Osteocyte (in vitro differentiated cells): ENCODE measurements at places on chromosomes 7 and 10. TPM values are rescaled to one million over a fixed set of nuclear protein-coding genes. Genes with fewer than 3 reads are reported as not detected.
A peak's percentile ranks its signal among the peaks of the same experiment; 100 is the strongest.

Gene IL2RA
- not detected in 2 replicates for total RNA-seq

Gene CACNB2
- total RNA-seq, result 0.43 TPM in 1 of 2 replicates, not detected in the other

Gene PPP1R9A
- 3.4 and 4.4 TPM in 2 replicates for total RNA-seq

Gene SAMD8
- 25.9 and 26.4 TPM in 2 replicates for total RNA-seq

Gene SEMA4G
- 6.3 and 7.1 TPM in 2 replicates for total RNA-seq

Gene IKZF5
- 10.5 and 16.0 TPM in 2 replicates for total RNA-seq

Gene ZNF239
- total RNA-seq, result 3.7 and 4.5 TPM in 2 replicates

Gene RP9
- total RNA-seq, result 17.9 and 18.9 TPM in 2 replicates

Gene MSRB2
- 11.8 and 15.5 TPM in 2 replicates for total RNA-seq

Gene SPACDR
- 0.46 TPM in 1 of 2 replicates, not detected in the other for total RNA-seq

Gene TACR2
- total RNA-seq, result not detected in 2 replicates

Gene DNTT
- total RNA-seq, result not detected in 2 replicates

- H3K36me3 ChIP-seq, result no peaks in the 10 kb centered on the region
- H3K4me3 ChIP-seq, result no peak overlapping the region
- no peak for DNase-seq
Observed at GRCh38 chr7:28750981-28751380, 207.1 kb downstream of the TRIL start.

GRCh38 chr7:138773176-138773575 is 24.6 kb upstream of the TMEM213 start:
- H3K27me3 ChIP-seq, result peaks cover 14% of the 10 kb centered on the region
- no peak overlapping the region for H3K27ac ChIP-seq
- no peak overlapping the region for H3K4me3 ChIP-seq
- H3K36me3 ChIP-seq, result no peaks in the 10 kb centered on the region

DNA sequence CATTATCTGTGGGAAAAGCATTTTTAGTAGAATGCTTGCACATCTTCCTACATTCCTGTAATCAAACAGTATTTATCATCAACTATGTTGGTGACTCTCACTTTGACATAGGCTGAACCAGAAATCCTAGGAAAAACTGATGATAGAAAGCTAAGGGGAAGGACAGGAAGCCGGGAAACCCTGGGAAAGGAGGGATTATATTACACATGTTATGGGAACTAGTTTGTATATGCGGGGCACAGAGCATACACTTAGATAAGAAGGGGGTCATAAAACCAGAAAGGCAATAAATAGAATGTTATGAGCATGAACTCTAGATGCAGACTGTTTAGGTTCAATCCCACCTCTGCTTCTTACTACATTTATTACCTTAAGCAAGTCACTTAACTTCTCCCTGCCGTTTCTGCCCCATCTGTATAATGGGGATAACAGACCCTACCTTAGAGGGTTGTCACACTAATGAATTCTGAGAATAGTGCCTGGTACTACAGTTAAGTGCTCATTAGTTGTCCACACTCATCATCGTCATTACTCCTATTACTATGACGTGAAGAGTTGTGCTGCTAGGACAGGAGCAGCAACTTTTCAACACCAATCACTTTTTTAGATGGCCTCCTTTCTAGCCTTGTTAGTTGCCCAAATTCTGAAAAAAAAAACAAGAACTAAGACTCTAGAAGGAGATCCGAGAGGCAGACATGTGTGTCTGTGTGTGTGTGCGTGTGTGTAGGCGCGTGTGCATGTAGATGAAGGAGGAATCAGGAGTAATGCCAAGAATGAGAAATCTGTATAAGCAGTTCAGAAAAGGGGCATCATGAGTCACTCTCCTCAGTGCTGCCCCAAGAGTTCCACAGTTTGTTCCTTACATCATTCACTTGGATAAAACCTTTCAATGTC is 52.2 kb downstream of the KMT2C start:
- no peaks in the 10 kb centered on the region for H3K36me3 ChIP-seq
- H3K27me3 ChIP-seq, result no peaks in the 10 kb centered on the region
- H3K4me1 ChIP-seq, result peaks cover 13% of the 10 kb centered on the region
- no peak overlapping the region for H3K4me3 ChIP-seq
- no peak for DNase-seq
- H3K27ac ChIP-seq, result no peak overlapping the region

GRCh38 chr7:30160329-30160728 is 25.5 kb downstream of the MTURN start:
- no peak for DNase-seq
- no peak overlapping the region for H3K27ac ChIP-seq
- no peaks in the 10 kb centered on the region for H3K27me3 ChIP-seq
- H3K36me3 ChIP-seq, result peaks cover 11% of the 10 kb centered on the region

- no peaks in the 10 kb centered on the region for H3K27me3 ChIP-seq
- H3K36me3 ChIP-seq, result no peaks in the 10 kb centered on the region
- peak overlapping the region; percentile 48 for H3K4me3 ChIP-seq
- H3K27ac ChIP-seq, result peak overlapping the region; percentile 67
- DNase-seq, result no peak
Observed at GRCh38 chr7:93914581-93915066, 6.9 kb upstream of the GNG11 start.

DNA sequence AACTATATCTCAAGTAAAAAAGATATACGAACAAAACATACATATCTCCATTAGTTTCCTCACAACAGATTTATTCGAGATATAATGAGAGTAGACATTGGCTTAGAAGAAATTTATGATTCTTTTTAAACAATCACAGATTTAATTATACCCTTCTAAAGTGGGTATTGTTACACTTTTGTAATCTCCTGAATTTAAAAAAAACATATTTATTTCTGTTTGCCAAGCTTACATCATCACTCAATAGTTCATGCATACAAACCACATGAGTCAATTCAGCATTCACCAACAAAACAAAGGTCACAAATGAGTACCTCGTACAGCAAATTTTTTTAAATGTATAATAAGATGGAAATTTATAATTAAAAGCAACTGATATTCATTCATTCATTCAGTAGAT is 17.6 kb downstream of the LRRN3 start:
- H3K4me1 ChIP-seq, result peaks cover 17% of the 10 kb centered on the region
- no peaks in the 10 kb centered on the region for H3K36me3 ChIP-seq
- H3K4me3 ChIP-seq, result no peak overlapping the region
- H3K27ac ChIP-seq, result no peak overlapping the region
- DNase-seq, result no peak

DNA sequence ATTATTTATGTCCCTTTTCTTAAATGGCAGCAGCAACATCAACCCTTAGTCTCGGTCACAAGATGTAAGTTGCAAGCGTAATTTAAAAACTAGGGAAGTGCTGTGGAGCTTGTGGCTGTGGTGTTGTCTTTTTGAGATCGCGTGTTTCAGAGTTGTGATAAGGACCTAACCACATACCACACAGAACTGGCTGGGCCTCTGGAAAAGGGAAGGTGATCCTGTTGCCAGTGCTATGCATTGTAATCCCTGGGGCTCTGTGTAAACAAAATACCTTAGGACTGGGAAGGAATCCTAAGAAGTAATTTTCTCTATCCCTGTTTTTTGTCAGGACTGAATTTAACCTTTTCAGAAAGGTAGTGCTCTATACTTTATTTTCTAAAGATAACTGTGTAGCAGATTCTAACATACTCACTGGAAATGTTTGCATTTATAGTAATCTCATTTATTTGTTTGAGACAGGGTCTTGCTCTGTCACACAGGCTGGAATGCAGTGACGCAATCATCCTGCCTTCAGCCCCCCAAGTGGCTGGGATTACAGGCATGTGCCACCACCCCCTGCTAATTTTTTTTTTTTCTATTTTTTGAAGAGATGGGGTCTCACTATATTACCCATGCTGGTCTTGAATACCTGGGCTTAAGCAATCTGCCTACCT is 60.4 kb downstream of the INPP5F start:
- DNase-seq, result no peak
- no peaks in the 10 kb centered on the region for H3K27me3 ChIP-seq
- H3K4me3 ChIP-seq, result no peak overlapping the region
- peaks cover 15% of the 10 kb centered on the region for H3K4me1 ChIP-seq
- H3K27ac ChIP-seq, result no peak overlapping the region
- peaks cover 4% of the 10 kb centered on the region for H3K36me3 ChIP-seq

DNA sequence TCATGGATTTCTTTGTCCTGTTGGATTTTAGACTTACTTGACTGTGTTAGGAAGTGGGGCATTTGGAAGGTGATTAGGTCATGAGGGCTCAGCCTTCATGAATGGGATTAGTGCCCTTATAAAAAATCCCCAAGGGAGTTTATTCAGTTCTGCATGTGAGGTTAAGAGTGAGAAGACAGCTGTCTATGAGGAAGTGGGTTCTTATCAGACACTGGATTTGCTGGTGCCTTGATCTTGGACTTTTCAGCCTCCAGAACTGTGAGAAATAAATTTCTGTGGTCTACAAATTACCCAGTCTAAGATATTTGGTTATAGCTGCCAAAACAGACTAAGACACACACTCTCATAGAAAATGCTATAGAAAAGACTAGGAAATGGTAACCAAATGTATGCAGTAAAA is 724.7 kb upstream of the FZD8 start:
- no peak overlapping the region for H3K4me3 ChIP-seq
- no peak overlapping the region for H3K27ac ChIP-seq
- H3K4me1 ChIP-seq, result no peaks in the 10 kb centered on the region
- DNase-seq, result no peak

- no peak overlapping the region for H3K4me3 ChIP-seq
- H3K36me3 ChIP-seq, result no peaks in the 10 kb centered on the region
Observed at GRCh38 chr10:129085811-129086210, 381.2 kb upstream of the MGMT start.

- peaks cover 5% of the 10 kb centered on the region for H3K27me3 ChIP-seq
- H3K36me3 ChIP-seq, result no peaks in the 10 kb centered on the region
- H3K4me3 ChIP-seq, result no peak overlapping the region
- H3K4me1 ChIP-seq, result no peaks in the 10 kb centered on the region
Observed at GRCh38 chr10:12432402-12433189, 83.2 kb downstream of the CAMK1D start.

GRCh38 chr10:19825700-19826099 is 9.5 kb downstream of the PLXDC2 start:
- no peak for DNase-seq
- H3K36me3 ChIP-seq, result peaks cover 13% of the 10 kb centered on the region
- no peak overlapping the region for H3K4me3 ChIP-seq
- no peaks in the 10 kb centered on the region for H3K4me1 ChIP-seq
- no peak overlapping the region for H3K27ac ChIP-seq

GRCh38 chr7:102444961-102445673 is 11.7 kb downstream of the ORAI2 start:
- H3K27ac ChIP-seq, result no peak overlapping the region
- H3K36me3 ChIP-seq, result peaks cover 16% of the 10 kb centered on the region
- peaks cover 5% of the 10 kb centered on the region for H3K4me1 ChIP-seq
- H3K27me3 ChIP-seq, result no peaks in the 10 kb centered on the region

DNA sequence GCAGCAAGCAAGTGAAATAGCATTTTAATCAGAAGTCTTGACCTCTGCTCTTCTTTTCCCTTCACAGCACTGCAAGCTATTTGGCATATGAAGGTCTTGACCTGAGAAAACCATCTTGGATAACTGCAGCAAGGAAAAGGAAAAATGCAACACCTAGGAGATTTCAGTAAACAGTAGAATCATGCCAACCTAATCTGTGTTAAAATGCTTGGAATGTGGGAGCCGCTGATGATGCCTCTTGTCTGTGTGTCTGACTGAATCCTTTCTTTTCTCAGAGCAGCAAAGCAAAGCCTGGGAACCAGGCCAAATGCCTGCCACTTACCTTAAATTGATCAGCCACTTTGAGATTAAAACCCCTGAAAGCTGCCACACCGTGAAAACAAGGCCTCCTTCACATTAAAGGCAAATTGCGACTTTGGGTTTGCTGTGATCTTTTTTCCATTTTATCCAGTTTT is 80.4 kb upstream of the CDK6 start:
- no peak for DNase-seq
- no peaks in the 10 kb centered on the region for H3K27me3 ChIP-seq
- H3K4me3 ChIP-seq, result no peak overlapping the region
- peak overlapping the region; percentile 21 for H3K27ac ChIP-seq
- peaks cover 4% of the 10 kb centered on the region for H3K36me3 ChIP-seq

DNA sequence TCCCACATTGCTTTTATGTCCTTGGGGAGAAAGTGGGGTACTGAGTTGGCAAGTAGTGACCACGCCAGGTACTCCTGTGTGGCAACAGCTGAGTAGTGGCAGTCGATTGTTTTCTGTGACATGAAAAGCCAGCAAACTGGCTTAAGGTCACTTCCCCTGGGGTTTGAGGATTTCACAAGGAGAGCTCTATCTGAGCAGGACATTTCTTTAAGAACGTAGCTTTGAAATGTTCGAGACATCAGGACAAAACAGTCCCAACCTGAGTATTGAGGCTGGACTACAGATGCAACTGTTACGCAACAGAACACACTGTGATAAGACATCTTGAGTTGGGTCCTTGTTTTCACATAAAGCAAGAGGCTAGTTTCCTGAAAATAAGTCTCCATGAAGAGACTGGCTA is 146.7 kb upstream of the KLF14 start:
- no peaks in the 10 kb centered on the region for H3K27me3 ChIP-seq
- H3K27ac ChIP-seq, result no peak overlapping the region
- H3K4me3 ChIP-seq, result no peak overlapping the region
- peaks cover 43% of the 10 kb centered on the region for H3K4me1 ChIP-seq

DNA sequence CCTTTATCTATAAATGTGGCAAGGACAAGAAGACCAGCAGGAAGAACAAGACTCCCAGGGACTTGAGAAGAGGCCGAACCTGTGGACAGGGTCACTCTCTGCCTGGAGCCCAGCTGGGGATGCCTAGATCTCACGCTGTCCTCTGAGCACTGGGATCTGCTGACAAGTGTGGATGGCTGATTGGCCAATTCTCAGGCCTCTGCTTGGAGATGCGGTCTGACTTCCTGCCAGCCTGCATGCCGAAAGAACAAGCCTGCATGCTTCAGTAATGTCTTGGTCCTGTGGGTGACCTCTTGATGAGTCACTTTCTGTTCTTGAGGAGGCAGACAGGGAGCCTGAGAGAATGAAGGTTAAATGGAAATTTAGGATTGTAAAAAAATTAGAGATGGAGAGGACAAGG is 84.7 kb downstream of the TMEM178B start:
- peaks cover 9% of the 10 kb centered on the region for H3K4me1 ChIP-seq
- no peak overlapping the region for H3K4me3 ChIP-seq
- no peak for DNase-seq
- no peaks in the 10 kb centered on the region for H3K27me3 ChIP-seq
- H3K27ac ChIP-seq, result no peak overlapping the region
